ENCODE measurements at places on chromosomes 16 and 17.

- no peak for DNase-seq
Observed at GRCh38 chr16:85603203-85603755, 9.8 kb upstream of the GSE1 start.

GRCh38 chr16:85511938-85512807 lies 100.9 kb upstream of the GSE1 start:
- no peak for DNase-seq

DNA sequence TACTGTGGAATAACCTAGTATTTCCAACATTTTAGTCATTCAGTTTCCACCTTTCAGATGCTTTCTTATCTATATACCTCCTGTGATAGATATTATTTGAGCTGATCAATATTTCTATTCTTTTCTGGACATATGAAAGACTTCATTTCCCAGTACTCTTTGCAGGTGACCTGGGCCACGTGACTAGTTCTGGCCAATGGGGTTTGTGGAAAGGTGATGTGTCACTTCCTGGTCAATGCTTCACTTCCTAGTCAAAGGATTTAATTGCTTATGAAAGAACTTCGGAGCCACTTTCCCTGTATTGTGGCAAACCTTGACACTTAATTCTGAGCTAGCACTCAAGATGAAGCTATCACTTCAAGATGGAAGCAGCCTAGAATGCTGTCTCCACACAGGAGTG lies 248.9 kb upstream of the FOXF1 start:
- DNase-seq = peak; percentile 52

DNA sequence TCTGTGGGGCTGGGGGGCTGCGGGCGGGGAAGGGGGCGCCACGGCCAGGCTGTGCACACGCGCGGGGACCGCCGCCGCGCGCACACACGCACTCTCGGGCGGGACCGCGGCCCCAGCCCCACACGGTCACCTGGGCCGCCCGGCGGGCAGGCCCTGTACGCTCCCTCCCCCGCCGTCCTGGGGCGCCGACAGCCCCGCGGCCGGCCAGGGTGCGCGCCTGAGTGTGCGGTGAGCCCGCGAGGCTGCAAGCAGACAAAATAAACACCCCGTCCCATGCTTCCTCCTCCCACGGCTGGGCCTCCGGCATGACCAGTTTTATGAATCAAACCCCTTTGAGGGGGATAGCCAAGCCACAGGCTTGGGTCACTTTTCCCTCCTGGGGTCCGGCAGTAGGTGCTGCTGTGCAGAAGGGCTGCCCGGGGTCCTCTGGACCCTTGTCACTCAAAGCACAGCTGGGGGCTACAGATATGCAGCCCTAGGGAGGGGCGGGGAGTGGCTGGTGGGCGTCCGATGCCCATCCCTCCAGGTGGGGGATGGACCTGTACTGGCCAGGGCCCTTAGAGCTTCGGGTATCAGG lies 441 bp downstream of the VASN start:
- no peak for DNase-seq

DNA sequence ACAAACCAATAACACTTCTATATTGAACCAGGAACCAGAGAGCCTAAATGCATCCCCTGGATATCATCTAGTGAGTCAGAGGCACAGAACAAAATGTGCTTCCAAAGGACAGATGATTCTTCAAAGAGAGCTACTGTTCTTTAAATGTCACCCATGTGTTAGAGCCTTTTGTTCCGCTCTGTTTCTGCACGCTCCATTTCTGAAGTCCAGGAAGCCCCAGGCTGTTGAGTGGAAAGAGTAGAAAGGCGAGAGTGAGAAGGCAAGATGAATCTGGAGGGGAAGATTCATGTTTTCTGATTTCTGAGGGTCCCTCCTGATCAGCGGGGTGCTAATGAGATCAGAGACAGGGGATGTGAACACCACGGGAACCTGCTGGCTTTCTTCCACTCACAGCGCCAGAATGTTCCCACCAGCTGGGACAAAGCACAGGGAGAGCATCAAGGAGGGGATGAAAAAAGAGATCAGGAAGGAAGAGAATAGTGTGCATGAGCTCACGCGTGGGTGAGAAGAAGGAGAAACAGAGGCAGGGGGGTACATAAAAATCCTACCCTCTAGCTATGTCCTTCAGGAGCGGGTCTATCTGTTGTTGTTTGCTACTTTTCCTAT lies 559.9 kb upstream of the HSBP1 start:
- no peak for DNase-seq

- peak; percentile 81 for DNase-seq
Observed at GRCh38 chr17:36870720-36870999, 66.6 kb upstream of the LHX1 start.

GRCh38 chr16:30064729-30065101 lies 845 bp upstream of the ALDOA start:
- no peak for DNase-seq

DNA sequence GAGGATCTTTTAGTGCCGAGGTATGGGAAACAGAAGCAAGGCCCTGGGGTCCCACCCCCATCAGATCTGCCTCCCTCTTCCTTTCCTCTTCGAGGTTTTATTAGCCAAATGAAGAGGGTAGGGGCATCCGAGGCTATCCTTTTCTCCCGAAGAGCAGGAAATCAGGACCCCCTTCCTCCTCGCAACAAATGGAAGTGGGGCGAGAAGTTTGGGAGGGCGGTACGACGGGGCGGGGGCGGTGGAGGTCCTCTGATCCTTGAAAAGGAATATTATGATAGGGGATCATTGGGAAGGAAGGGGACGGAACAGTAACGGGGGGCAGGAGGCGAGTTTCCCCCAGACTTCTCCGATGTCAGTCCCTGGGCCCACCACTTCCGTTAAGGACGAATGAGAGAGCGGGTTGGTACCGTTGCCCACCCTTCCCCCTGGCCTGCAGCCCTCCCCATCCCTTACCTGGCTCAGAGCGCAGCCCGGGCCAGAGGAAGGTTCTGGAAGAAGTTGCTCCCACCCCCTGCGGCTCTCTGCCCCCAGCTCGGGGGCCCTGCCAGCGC lies 309 bp downstream of the FOXJ1 start:
- no peak for DNase-seq

DNA sequence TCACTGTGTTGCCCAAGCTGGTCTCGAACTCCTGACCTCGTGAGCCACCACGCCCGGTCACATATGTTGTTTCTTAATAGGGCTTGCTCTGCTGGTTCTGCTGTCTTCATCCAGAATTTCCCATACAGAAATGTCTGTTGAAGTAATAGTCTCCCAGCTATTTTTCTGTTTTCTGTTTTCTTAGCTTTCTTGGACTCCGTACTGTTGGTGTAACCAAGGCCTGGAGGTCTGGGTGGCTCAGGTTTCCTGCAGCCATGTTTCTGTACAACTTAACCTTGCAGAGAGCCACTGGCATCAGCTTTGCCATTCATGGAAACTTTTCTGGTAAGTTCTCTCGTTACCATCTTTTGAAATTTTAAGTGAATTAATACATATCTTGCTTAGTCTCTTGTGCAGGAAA lies 2.8 kb downstream of the SF3B3 start:
- no peak for DNase-seq

- peak; percentile 85 for DNase-seq
Observed at GRCh38 chr17:75645889-75646637, 12.8 kb downstream of the SMIM5 start.

DNA sequence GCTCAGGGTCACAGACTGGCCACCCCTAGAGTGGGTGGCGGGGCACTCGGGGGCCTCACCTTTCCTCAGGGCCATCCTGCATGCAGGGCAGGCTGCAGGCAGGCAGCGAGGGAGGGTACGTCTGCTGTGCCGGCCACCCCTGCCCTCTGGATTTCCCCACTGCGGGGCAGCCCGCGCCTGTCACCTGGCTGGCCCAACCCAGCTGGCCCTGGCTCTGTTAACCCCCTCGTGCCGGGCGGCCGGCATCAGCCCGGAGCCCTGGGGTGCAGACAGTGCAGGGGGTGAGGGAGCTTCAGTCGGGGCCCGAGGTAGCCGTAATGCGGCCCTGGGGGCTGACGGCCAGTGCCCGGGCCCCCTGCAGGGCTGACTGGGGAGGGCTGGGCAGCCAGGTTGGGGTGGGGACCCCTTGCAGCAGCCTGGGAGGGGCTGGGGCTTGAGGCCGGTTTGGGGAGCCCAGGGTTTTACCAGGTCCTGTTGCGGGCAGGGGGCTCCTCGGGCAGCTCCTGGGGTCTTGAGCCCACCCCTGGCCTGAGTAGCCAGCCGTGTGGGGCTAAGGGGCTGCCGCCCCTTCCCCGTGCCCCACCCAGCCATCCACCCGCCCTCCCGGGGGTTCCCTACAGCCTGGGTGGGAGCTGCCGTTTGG lies at the start of gene IGFALS:
IGFALS (minus strand) TSS at position 128 of the 643 bp plus-strand sequence; CDS start at position 75, 53 bp downstream.
- DNase-seq = no peak

GRCh38 chr17:72457712-72458111 lies 336.9 kb downstream of the SOX9 start:
- no peak for DNase-seq

DNA sequence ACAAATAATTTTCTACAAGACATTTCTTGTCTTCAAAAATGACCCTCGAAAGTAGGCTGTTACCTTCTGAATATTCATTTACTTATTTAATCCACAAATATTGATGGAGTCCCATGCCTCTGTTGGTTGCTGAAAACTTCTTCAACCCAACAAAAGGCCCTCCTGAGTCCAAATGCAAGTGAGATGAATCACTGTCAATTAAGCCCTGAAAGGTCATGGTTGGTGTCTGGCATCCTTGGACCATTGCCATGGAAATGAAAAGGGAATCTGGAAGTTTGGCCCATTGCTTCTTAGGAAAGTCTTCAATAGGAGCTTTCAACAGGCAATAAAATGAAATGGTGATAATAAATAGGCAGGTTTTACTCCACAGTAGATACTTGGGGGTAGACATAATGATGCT lies 364.7 kb upstream of the DYNLRB2 start:
- no peak for DNase-seq

GRCh38 chr17:16820161-16820877 lies 130.3 kb downstream of the CCDC144A start:
- DNase-seq = peak; percentile 44

- DNase-seq = peak; percentile 57
Observed at GRCh38 chr17:17440938-17441675, 35.7 kb upstream of the MED9 start.

DNA sequence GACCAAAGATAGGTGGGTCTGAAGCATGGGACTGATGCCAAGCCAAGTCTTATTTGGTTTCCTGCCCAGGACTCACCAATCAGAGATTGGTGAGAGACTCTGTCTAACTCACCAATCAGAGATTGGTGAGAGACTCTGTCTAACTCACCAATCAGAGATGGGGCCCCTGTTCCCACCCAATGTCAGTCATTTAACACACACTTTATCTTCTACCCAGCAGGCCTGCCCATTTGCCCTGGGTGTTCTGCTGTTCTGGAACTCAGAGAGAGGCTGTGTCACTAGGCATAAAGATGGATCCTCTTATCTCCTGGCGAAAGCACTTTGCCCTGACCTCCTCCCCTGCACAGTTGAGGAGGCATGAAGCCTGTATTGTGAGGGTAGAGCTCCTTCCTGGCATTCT lies 5.4 kb upstream of the RHOT1 start:
- no peak for DNase-seq

GRCh38 chr17:28421787-28422305 lies 15.8 kb upstream of the SLC46A1 start:
- DNase-seq = no peak

DNA sequence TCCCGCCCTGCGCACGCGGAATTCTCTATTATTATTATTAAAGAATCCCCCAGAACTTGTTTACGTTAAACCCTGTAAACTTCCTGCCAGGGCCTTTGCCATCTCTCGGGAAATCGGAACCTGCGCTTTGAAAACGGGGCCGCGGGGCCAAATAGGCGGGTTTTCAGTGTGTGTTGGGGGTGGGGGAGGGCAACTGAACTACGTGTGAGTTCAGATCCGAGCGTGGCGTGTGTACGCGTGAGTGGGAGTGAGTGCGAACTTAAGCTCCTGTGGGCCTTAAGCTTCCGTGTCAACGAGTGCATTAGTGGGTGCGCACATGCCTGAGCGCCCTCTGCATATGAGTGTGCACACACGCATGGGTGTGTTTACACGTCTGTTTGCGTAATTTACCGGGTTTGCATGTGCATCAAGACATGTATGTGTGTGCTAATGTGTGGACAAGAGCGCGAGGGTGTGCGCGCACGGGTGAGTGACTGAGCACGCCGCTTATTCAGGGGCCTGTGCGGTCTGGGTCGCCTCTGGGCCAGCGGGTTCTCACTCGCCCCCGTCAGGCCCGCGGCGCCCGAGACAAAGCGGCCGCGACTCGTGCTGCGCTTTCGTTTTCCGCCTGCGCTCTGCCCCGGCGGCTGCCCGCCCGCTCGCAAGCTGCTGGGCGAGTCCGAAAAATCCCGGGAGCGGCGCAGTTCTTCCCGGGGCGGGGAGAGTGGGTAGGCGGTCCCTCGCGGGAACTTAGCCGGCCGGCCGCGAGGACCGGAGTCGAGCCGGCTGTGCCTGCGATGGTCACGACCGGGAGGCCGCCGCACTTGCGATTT lies 1.2 kb upstream of the FOXF1 start:
- peak; percentile 78 for DNase-seq

GRCh38 chr16:70534971-70535370 lies 11.4 kb downstream of the SF3B3 start:
- DNase-seq = no peak

- DNase-seq = no peak
Observed at GRCh38 chr16:17177242-17177958, 293.4 kb downstream of the XYLT1 start.

- DNase-seq = no peak
Observed at GRCh38 chr16:87809150-87809902, 43.5 kb upstream of the KLHDC4 start.

GRCh38 chr16:17633181-17633951 lies 162.6 kb upstream of the XYLT1 start:
- DNase-seq = no peak

- no peak for DNase-seq
Observed at GRCh38 chr17:31321481-31321880, at the start of gene EVI2A. EVI2A (minus strand) TSS chr17:31321622; CDS start chr17:31319013, 2,609 bp downstream.

- no peak for DNase-seq
Observed at GRCh38 chr16:56372013-56372634, 53.2 kb downstream of the AMFR start.

- DNase-seq = no peak
Observed at GRCh38 chr16:6528217-6528616, 804.4 kb upstream of the RBFOX1 start.

DNA sequence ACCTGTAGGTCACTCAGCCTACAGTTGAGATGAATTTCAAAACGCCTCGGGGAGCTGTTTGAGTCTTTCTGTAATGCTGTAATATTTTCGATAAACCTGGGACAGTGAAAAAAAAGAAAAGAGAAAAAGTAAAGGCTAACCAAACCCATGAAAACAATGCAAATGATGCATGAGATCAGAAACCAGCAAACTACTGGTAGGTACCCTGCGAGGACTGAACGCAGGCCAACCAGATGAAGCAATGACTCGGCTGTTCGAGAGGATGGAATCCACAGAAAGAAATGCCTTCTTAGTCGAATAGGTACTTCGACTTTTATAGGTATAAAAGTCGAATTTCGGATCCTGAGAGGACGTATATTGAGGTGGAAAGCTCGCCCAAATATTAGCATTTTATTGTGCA lies 509 bp upstream of the ATAD5 start:
- DNase-seq = peak; percentile 79

GRCh38 chr16:164827-165538 lies 795 bp upstream of the HBM start:
- DNase-seq = peak; percentile 78

DNA sequence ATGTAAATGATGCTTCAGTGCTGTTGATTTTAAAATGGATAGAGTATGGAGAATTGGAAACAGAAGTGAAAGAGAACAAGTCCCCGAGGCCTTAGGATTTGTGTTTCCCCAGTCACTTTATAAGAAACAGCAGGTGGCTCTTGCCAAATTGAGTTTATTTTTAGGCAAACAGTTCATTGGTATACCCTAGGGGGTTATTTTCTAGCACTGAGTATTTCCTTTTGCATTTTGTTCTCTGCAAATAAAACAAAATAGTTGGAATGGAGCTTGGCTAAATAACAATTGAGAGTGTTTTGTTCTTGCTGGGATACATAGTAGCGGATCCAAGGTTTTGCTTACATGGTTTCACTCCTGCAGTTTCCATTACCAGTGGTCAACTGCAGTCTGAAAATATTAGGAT lies 591.1 kb upstream of the C16orf82 start:
- no peak for DNase-seq
